CD4-positive, CD25-positive, alpha-beta regulatory T cell (primary cell): ENCODE measurements at places on chromosomes 1 and 21.
A peak's percentile ranks its signal among the peaks of the same experiment; 100 is the strongest.

- no peak for DNase-seq
Measured at GRCh38 chr1:59113876-59114457, 182.9 kb upstream of the FGGY start.

DNA sequence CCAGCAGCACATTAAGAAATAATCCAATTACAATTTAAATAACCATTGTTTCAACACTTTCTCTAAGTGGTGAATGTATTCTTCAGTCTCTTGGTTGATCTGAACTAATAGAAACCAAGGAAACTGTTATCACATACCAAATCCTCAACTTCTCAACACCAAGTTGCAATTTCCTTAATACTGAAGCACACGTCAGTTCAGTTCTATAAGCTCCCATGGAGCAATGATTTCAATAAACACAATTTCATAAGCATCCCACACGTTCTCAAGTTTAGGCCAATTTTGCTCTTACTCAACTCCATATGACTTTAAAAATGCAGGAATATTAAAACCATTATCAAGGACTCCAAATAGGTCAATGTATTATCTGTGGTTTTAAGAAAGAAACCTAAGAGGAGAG, 5.8 kb upstream of the ERG start:
- DNase-seq, result no peak

DNA sequence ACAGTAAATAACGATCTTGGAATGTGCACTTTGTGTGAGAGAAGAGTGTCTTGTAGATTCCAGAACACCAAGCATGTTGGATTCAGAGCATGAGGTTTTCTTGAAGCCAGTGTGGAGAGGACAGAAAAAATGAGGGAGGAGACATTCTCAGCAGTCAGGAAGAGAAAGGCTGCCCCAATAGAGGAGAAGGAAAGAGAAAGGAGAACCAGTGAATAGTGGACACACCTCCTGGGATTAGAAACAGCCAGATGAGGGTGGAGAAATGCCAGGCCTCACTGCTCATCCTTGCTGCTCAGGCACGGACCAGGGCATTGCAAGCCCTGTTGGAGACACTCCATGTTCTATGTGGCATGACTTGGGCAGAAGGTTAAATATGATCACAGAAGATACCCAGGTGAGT, 69.0 kb upstream of the KAZN start:
- no peak for DNase-seq

DNA sequence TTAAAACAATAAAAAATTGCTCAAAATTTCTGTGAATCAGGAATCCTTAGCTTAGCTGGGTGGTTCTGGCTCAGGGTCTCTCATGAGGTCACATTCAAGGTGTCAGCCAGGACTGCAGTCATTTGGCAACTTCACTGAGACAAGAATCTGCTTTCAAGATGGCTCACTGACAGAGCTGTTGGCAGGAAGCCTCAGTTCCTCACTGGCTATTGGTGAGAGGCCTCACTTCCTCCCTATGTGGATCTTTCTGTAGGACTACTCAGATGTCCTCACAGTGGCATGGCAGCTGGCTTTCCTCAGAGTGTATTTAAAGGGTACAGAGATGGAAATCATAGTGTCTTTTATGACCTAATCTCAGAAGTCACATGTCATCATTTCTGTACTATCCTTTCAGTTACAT, 785.7 kb downstream of the ADGRL2 start:
- no peak for DNase-seq

GRCh38 chr1:65003316-65003664, 36.9 kb upstream of the JAK1 start:
- DNase-seq, result no peak

DNA sequence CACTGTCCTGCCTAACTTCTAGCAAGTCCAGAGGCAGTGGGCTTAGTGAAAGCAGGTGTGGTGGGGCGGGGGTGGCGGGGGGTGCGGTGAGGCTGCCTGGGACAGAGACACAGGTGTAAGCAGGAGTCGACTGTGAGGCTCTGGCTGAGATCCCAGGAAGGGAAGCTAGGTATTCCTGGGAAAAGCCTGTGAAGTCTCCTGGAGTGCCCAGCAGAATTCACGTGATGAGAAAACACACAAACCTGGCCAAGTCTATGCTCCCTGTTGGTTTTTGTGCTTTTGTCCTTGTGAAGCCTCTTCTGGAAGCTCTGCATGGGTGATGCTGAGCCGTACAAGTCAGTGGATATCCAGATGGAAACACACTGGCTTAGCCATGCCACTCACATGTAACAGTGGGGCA, 5.3 kb downstream of the GALNT2 start:
- no peak for DNase-seq

- DNase-seq, result no peak
Measured at GRCh38 chr21:44916965-44917364, 3.7 kb downstream of the ITGB2 start.

GRCh38 chr1:151990856-151991198, 2.8 kb downstream of the S100A10 start:
- DNase-seq, result no peak

- DNase-seq, result no peak
Measured at GRCh38 chr1:66261364-66261763, 272.6 kb upstream of the SGIP1 start.

DNA sequence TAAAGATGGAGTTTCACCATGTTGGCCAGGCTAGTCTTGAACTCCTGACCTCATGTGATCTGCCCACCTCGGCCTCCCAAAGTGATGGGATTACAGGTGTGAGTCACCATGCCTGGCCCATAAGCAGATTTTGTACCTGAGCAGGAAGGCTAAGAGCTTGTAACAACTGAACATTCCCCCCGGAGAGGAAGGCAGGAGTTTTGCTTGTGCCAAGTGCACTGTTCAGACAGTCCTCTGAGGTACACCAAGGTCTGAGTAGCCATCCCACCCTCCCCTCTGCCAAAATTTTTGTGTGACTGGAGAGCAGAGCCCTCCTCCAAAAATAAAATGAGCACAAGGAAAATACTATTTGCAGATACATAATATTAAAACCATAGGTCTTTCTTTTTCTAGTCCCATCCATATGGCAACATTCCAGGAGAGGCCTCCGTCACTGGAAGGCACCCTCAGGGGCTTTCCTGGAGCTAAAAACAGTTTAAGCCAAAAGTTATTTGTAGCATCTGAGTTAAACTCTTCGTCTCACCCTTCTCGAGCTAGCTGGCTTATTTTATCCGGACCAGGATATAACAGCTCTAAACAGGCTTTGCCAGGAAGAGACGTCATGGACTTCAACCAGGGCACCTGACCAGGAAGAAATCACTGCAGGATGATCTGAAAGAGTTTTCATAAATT, 27.2 kb downstream of the CAPN2 start:
- no peak for DNase-seq

GRCh38 chr1:185973645-185974044, 239.5 kb downstream of the HMCN1 start:
- DNase-seq, result no peak

DNA sequence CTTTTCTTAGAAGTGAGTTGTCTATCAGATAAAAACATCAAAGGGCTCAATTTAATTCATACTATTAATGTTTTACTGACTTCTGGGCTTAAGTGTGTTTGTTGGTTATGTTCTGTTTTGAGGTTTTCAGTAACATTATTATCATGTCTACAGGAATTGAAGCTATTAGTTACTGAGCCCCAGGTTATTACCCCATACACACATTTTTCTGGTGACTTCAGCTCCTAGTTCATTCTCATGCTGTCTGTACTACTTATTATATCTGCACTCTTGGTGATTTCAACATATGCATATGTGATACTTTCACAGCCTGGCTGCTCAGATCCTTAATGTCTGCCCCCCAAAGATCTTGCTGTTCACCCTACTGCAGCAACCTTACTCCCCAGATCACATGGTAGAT, 27.0 kb upstream of the SGIP1 start:
- no peak for DNase-seq

- no peak for DNase-seq
Measured at GRCh38 chr21:42572906-42573495, 59.3 kb downstream of the SLC37A1 start.

- DNase-seq, result no peak
Measured at GRCh38 chr1:43438953-43439581, 14.7 kb downstream of the HYI start.

- DNase-seq, result peak; percentile 40
Measured at GRCh38 chr1:235329139-235329902, 951 bp downstream of the GGPS1 start.

- peak; percentile 9 for DNase-seq
Measured at GRCh38 chr1:18299441-18300338, 181.0 kb upstream of the KLHDC7A start.

- no peak for DNase-seq
Measured at GRCh38 chr1:24720152-24720551, 25.1 kb upstream of the CLIC4 start.

DNA sequence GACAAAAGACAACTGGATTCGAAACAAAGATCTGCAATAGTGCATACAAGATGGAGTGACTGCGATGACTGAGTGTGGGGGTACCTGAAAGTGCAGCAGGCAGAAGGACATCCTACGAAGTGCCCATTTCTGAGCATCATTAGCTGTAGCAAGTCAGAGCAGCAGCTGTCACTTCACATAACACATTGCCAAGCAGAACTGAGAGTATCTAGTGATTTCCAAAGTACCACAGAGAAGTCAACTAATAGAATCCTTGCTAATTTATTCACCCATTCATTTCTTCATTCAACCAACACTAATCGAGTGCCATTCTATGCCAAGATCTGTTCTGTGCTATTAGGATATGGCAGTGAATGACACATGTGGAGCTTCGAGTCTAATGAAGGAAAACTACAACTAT, 31.6 kb upstream of the CAMSAP2 start:
- DNase-seq, result no peak

DNA sequence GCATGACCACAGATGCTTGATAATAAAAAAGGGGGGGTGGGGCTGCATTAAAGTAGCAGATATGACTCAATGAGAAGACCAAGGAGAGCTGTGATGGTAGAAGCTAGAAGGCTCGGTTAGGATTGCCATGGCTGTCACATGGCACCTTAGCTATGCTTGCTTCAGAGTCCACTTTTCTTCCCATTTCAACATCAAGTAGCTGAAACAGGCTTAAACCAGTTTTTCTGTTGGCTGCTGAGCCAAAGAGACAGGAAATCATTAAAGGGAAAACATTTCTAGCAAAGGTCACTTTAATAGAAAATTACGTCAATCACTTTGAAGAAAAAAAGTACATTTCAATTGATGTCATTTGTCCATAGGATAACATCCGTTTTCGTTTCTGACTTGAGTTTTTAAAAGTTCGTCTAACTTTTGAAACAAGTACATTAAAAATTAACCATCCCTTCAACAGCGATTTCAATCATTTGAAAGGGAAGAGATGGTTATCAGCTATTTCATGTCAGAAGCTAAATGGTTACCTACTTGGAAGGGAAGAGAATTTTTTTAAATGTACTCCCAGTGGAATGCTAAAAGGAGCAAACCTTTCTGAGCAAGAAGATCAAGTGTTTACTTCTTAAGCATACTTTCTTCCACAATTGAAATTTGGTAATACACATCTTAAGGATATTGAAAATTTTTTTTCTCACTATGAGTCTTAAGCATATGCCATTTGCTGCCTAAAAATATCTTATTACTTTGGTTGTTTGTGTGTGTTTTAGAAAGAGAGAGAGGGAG, 488.1 kb upstream of the PRMT6 start:
- no peak for DNase-seq

DNA sequence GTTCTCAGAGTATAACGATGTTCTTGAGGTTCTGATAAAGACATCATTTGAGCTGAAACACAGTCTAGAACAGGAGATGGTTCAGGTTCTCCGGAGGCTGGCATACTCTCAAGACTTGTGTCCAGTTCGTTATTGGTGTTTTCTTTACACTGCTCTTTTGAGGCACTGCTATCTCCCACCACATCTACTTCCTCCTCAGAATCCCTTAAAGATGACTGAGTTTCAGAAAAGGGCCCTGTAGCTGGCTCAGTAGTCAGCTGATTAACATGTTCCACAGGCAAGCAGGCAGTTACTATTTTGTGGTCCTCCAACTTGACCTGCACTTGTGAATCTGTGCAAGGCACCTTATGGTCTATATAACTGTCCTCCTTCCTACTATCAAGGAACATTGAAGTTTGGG, 50.2 kb downstream of the ZZZ3 start:
- peak; percentile 7 for DNase-seq

DNA sequence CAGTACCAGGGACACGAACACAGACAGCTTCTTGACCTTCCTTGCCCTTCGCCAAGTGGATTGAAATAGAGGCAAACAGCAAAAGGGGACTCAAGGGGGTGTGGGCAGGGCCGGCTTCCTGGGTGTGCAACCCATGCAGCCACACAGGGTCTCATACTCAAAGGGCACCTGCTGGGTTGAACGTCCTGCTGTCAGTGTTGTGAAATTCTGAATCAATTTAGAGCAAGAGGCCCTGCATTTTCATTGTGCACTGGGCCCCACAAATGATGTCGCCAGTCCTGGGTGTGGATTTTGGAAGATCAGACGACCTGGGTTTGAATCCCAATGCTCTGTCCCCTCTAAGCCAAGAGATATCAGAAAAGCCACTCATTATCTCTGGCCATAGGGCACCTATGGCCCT, 51.1 kb downstream of the CASZ1 start:
- no peak for DNase-seq

GRCh38 chr1:153415850-153416570, at the start of gene S100A7A:
S100A7A (plus strand) TSS chr1:153416520; CDS start chr1:153418083, 1,563 bp downstream.
- no peak for DNase-seq

GRCh38 chr1:199174336-199174735, 535.5 kb downstream of the PTPRC start:
- DNase-seq, result no peak

DNA sequence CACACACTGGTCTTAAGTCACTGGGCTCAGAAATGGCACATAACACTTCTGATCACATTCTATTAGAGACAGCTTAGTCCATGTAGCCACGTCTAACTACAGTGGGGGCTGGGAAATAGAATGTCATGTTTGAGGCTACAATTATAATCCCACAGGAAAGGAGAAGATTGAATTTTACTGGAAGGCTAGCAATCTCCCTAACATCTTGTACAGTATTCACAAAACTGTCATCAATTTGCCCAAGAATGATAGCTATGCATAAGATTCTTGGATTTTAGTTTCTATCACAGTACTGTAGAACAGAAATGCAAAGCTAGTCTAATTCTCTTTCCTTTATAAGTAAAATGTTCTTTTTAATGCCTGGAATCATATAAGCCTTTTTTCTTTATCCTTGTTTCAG, 12.7 kb upstream of the ZMYM6 start:
- DNase-seq, result no peak

GRCh38 chr1:245571815-245572294, 417.1 kb downstream of the KIF26B start:
- DNase-seq, result no peak

GRCh38 chr1:248054671-248055070, 8.0 kb downstream of the OR2L3 start:
- DNase-seq, result no peak

- DNase-seq, result no peak
Measured at GRCh38 chr1:154860156-154860870, 9.8 kb downstream of the KCNN3 start.

GRCh38 chr1:208291923-208292711, 47.9 kb upstream of the PLXNA2 start:
- no peak for DNase-seq

- DNase-seq, result no peak
Measured at GRCh38 chr1:26961826-26962225, 1.6 kb upstream of the KDF1 start.

- no peak for DNase-seq
Measured at GRCh38 chr1:51534447-51534846, 15.4 kb upstream of the EPS15 start.

- DNase-seq, result no peak
Measured at GRCh38 chr1:113253590-113253989, 136.7 kb upstream of the MAGI3 start.

- DNase-seq, result no peak
Measured at GRCh38 chr1:67280696-67281095, 27.0 kb upstream of the IL12RB2 start.
